ENCODE measurements at places on chromosomes 5 and 9.

DNA sequence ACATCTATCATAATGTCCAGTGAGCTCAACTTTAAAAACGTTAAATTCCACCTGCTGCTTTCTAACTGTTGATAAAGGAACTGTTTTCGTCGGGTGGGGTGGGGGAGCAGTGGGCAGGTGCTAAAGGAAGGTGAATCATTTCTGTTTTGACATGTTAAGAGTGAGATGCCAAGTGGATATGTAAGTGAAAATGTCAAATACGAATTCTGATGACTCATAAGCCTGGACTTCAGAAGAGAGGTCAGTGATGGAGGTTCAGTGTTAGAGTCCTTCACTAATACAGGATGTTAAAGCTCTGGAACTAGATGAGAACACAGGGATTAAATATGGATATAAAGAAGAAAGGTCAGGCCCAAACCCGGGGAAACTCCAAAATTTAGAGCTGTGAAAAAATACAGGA lies 617.9 kb upstream of the CTNND2 start:
- DNase-seq, result no peak

DNA sequence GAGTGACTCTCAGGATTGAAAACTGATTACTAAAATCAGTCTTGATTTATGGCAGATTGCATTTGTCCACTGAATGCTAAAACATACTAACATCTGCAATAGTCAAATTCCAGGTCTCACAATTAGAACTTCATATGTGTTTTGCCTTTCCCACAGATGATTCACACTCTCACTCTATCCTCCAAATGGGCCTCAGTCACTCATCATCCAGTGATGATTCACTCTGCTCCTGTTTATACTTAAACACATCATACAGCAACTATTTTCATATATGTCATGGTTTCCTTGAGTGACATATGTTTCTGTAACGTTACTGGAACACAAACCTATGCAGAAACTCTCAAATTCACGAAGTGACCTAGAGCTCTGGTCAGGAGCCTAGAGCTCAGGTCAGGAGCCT lies 512.9 kb downstream of the HINT1 start:
- no peak for DNase-seq

GRCh38 chr5:68562308-68562707 lies 346.8 kb downstream of the PIK3R1 start:
- no peak for DNase-seq

DNA sequence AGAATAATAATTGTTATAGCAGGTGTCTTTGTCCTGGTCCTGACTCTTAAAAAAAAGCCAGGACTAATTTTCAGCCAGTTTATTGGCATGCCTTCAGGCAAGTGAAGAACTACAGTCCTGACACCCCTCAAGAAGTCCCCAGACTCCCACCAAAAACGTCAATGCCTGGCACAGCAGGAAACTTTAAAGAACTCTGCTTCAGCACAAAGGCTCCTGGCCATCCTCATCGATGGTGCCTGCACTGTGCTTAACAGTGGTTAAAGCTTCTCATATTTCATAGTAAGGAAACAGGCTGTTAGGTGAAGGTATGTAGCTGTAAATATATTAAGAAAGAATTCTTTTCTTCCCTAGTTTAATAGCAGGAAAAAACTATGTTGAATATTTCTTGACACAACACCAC lies 280.1 kb upstream of the PUM3 start:
- no peak for DNase-seq

- peak; percentile 8 for DNase-seq
These were observed 9.9 kb upstream of the ANGPTL2 start for GRCh38 chr9:127132375-127132774.

DNA sequence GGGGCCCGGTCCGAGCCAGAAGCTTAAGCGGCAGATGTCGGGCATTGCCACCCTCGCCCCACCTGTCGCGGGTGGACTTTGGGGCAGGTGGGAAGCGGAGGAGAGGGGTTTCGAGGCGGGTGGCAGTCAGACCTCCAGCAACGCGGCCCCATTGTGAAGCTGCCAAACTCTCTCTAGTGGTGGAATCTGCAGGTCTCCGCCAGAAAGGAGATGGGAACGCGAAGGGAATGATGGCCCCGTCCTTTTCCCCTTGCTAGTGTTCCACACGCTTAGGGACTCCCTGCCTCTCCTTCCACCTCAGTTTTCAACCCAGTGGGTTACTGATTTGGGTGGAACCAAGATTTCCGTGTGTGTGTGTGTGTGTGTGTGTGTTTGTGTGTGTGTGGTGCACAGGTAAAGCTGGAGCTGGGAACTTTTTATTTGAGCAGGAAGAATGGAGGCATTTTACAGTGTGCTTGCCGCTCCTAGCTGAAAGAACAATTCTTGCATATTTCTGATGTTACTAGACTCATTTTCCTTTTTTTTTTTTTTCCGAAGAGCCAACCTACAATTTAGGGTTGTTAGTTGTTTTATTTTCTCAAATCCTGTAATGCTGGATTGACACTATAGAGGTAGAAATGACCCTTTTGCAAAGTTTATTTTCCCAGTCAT lies 1.3 kb downstream of the MACIR start:
- no peak for DNase-seq

DNA sequence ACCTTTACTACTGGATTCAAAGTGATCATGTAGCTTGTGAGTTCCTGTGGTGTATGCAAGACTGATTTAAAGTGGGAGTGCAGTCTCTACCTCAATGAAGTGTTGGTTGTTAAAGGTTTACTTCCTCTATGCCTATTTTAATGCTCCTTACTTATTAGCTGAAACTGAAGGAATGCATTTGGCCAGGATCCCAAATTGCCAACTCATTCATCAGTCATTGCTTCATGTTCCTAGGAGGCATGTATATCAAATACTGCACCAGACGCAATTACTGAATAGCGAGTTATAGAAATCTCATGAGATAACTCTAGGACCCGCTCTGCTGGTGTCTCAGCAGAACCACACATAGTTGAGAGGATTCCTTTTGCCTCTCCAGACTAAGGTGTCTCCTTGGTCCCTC lies 143.0 kb upstream of the RPS23 start:
- no peak for DNase-seq

DNA sequence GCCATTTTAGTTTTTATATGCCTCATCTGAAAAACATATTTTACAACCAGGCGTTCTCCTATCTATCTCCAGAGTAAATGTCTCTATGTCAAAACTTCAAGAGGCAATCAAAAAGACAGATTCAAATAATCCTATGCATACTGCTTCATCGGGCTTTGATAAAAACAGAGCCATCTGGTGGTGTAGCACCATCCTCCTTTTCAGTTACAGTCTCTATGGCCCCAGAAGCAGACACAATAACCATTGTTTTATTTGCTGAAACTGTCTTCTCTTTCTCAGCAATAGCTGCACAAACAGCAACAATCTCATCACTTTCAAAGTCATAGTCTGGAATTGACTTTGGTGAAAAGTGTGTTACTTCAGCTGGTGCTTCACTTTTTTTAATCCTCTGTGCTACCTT lies 36.3 kb downstream of the PTGER4 start:
- DNase-seq, result no peak

- no peak for DNase-seq
These were observed 5.1 kb downstream of the OBP2A start for GRCh38 chr9:135551031-135551430.

DNA sequence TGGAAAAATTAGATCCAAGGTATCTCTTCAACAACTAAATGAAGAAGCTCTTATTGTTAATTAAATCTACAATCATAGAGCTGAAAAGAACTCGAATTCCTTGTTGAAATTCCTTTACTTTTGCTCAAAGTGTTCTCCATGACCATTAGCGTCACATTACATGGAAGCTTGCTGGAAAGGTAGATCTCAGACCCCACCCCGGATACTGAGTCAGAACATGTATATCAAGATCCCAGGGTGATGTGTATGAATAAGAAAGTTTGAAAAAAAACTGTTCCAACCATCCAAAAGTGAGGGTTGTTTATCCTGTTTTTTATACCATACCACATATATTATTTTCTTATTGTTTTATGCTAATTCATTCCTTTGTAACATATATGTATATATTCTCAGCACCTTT lies 237.1 kb upstream of the PUM3 start:
- no peak for DNase-seq

DNA sequence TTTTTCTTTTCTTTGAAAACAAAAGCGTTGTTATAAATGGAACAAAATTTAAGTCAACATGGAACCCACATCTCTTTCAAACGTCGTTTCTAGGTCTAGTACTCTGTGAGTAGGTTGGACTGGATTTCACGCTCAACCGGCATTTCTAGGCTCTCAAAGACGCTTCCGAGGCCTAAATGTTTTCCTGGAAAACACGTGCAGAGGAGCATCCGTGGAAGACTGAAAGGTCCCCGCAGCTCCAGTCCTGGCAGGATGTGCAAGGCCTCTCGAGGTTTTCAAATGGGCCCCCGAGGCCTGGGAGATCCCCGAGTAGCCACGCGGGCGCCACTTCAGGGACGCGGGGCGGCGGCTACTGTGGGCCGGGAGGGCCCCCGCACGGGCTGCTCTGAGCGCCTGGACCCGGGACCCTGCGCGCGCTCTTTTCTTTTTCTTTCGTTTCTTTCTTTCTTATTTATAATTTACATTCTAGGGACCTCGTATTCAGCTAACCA lies 4.2 kb upstream of the IRX2 start:
- no peak for DNase-seq

DNA sequence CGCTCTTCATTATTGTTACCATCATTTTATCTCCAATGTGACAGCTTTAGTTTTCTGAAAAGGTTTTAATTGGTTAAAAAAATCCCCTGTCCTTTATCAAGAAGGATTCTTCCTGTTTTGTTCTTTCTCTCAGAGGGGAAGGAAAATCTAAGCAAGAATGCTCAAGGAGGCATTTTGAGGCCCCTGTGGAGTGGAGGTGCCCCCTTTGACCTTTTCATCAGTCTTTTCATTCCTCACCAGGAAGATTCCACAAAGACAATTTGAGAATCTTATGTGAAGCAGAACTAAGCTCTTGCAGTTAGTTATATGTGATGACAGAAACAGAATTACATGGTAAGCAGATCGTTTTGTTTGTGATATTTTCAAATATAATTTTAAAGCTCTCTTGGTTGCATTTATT lies 489.6 kb downstream of the MAN2A1 start:
- DNase-seq, result no peak

DNA sequence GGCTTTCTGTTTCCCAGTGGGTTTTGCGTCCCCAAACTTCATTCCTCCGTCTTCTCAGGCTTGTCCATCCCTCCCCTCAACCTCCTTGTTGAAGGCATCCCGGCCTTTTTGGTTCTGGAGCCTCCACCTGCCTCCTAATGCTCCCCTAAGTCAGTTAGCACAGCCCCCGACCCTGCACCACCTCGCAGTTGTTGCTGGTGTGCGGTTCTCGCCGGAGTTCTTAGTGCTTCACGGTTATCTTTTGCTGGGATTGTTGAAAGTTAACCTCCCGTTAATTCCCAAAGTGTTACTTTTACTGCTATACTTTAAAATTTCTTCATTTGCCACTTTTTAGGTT lies 447 bp downstream of the UBLCP1 start:
- DNase-seq, result no peak

DNA sequence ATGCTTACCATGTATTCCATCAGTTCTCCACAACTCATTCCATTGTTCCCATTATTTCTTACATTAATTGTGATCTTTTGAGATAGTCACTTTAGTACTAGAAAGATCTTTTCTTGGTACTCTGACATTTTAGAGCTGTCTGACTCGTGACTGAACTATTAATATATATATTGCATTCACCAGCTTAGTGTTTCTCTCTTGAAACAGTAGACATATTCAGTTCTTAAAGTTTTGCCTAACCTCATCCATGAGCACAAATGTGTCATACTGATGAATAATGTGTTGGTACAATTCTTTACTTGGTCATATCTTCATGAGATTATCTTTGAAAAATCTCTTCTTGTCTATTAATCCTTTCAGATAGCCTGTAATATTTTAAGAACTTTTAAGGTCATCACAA lies 74.3 kb downstream of the NLN start:
- no peak for DNase-seq

GRCh38 chr5:81754621-81755020 lies 3.7 kb upstream of the SSBP2 start:
- DNase-seq, result no peak

GRCh38 chr5:150633429-150633828 lies 7.0 kb upstream of the SYNPO start:
- no peak for DNase-seq

GRCh38 chr9:114238472-114238871 lies 83.1 kb downstream of the COL27A1 start:
- no peak for DNase-seq

All from activated T-cell treated with anti-CD3 and anti-CD28 coated beads, Interleukin-2, amount 50 U/mL, for 24 hours (primary cell).